ENCODE measurements at places on chromosomes 16 and 17.
A peak's percentile ranks its signal among the peaks of the same experiment; 100 is the strongest.

GRCh38 chr17:48615047-48615962 lies at the start of gene HOXB8:
Gene HOXB8 (minus strand): TSS chr17:48615292. CDS start chr17:48614704, 588 bp downstream.
- DNase-seq = no peak

- no peak for DNase-seq
These were observed 55.4 kb upstream of the DOC2B start for GRCh38 chr17:236641-237405.

GRCh38 chr16:2206420-2206779 lies 1.1 kb downstream of the MLST8 start:
- no peak for DNase-seq

GRCh38 chr16:74304164-74304834 lies 7.7 kb downstream of the PSMD7 start:
- DNase-seq = no peak

- DNase-seq = no peak
These were observed 67.4 kb downstream of the PRKCA start for GRCh38 chr17:66369830-66370229.

- peak; percentile 100 for DNase-seq
These were observed 43.6 kb upstream of the HAPSTR1 start for GRCh38 chr16:9047689-9048301.

DNA sequence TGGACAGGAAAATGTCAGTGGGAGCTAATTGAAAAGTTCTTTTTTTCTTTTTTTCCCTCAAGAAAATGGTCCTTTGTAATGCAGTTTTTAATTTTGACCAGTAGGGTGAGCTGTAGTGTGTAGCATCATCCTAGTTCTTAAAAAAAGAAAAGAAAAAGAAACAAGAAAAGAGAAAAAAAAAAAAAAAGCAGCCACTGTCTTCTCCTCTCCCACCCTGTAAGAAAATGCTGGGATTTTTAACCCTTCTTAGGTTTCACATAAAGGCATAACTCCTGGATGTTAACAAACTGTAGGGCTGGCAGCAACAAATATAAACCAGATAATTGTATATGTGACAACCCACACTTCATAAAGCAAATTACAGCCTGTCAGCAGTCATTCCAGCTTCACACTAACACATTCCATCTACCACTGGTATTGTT lies 78.1 kb downstream of the SKAP1 start:
- DNase-seq = peak; percentile 64

GRCh38 chr16:9123871-9124270 lies 32.4 kb downstream of the HAPSTR1 start:
- no peak for DNase-seq

GRCh38 chr16:48539485-48540221 lies 70.3 kb downstream of the N4BP1 start:
- DNase-seq = no peak

GRCh38 chr17:69414408-69415274 lies at the start of gene MAP2K6:
Gene MAP2K6 (plus strand): TSS chr17:69414697. CDS start chr17:69414985, 288 bp downstream.
- peak; percentile 68 for DNase-seq

GRCh38 chr17:63773272-63774140 lies at the start of gene CCDC47:
Gene CCDC47 (minus strand): TSS chr17:63773597. CDS start chr17:63766175, 7,422 bp downstream.
- DNase-seq = peak; percentile 100

DNA sequence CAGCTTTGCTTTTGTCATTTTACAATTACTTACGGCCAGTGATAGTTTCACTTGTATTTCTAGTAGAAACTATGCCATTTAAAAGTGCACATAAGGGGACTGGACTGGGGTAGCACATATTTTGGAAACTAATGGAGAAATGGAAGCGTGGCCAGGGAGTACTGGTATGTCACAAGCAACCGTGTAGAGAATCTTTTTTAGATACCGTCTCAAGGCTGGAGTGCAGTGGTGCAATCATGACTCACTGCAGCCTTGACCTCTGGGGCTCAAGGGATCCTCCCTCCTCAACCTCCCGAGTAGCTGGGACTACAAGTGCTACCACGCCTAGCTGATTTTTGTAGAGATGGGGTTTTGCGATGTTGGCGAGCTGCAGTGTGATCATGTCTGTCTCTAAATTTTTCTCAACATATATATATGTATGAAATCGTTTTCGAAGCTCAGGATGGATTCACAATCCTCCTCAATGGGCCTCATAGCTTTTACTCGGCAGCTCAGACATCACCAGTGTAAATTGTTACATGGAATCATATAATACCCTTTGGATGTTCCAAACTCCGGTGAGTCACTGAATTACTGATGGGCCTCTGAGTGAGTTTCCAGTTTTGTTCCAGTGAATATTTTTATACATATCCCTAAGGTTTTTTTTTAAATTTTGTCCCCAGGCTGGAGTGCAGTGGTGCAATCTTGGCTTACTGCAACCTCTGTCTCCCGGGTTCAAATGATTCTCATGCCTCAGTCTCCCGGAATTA lies 51.7 kb downstream of the ZNF778 start:
- DNase-seq = peak; percentile 17

GRCh38 chr17:34644941-34645550 lies 65.7 kb downstream of the TMEM132E start:
- no peak for DNase-seq

DNA sequence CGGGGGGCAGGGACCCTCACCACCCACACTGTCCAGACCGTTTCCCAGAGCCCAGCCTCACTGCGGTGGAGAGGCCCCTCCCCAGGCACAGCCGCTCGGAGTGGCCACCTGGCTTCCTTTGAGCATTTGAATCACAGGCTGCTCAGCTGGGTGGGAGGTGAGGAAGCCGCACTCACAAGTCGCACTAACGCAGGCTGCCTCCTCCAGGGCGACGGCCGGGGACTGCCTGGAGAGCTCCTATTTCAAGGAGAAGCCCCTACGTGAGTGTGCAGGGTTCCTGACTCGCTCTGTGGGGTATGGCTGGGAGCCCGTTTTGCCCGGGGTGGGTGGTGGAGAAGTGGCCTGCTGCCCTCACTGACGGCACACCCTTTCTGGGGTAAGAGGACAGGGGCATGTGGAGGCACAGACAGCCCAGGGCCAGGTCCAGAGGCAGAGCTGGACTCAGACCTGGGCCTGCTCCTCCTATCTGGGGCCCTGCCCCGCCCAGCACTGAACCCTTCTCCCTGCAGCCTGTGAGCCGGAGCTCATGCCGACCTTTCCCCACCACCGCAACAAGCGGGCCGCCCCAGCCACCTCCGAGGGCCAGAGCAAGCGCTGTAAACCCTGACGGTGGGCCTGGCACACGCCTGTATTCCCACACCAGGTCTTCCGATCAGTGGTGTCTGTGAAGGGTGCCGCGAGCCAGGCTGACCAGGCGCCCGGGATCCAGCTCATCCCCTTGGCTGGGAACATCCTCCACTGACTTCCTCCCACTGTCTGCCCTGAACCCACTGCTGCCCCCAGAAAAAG lies 6.2 kb downstream of the SPATA2L start:
- no peak for DNase-seq

DNA sequence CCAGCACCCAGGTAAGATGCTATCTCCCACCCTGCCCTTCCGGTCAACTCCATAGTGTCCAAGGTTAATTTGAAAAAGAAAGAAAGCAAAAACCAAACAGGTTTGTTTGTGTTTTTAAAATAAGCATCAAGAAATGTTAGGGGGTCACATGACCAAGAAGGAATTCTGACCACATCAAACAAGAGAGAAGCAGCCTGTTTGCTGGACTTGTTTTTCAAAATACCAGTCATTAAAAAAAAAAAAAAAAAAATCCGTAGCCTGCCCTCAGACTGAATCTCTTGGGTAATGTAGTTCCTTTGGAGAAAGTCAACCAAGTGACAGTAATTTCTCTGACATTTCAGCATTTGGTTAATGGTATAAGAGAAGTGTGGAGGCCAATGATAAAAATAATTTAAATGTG lies 38.4 kb downstream of the HNF1B start:
- DNase-seq = no peak

DNA sequence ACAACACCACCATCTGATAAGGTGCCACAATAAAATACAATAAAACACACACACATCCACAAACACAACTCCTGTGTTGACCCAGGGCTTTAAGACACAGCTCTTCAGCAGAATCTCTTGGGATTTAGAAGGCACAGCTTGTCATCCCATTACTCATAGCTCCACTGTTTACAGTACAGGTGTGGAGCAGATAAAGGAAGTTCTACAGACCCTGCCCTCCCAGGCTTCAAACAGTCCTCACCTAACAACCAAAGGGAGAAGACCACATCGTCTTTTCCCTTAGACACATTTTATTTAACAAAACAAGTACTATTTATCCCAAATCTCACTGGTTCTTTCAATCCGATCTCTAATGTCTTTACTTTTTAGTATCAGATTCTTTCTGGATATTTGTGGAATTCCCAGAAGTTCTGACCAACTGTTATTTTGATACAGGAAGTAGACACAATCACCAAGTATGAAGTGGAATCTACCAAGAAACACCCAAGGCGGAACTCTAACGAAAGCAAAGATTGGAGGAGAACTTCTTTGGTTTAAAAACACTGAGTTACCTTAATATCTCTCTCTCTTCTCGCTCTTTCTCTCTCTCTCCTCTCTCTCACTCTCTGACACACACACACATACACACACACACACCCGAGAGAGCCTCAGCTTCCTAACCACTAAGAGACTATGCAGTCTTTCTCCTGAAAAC lies 46.1 kb downstream of the CYTH1 start:
- DNase-seq = no peak

GRCh38 chr16:12262454-12263180 lies 286.1 kb downstream of the SNX29 start:
- no peak for DNase-seq

- DNase-seq = peak; percentile 16
These were observed 8.4 kb upstream of the TRPV2 start for GRCh38 chr17:16406742-16407674.

- DNase-seq = no peak
These were observed 15.5 kb downstream of the NFAT5 start for GRCh38 chr16:69581297-69581696.

- no peak for DNase-seq
These were observed 13.2 kb downstream of the TMEM11 start for GRCh38 chr17:21200590-21201297.

- peak; percentile 52 for DNase-seq
These were observed 791 bp upstream of the SUPT4H1 start for GRCh38 chr17:58352596-58353388.

DNA sequence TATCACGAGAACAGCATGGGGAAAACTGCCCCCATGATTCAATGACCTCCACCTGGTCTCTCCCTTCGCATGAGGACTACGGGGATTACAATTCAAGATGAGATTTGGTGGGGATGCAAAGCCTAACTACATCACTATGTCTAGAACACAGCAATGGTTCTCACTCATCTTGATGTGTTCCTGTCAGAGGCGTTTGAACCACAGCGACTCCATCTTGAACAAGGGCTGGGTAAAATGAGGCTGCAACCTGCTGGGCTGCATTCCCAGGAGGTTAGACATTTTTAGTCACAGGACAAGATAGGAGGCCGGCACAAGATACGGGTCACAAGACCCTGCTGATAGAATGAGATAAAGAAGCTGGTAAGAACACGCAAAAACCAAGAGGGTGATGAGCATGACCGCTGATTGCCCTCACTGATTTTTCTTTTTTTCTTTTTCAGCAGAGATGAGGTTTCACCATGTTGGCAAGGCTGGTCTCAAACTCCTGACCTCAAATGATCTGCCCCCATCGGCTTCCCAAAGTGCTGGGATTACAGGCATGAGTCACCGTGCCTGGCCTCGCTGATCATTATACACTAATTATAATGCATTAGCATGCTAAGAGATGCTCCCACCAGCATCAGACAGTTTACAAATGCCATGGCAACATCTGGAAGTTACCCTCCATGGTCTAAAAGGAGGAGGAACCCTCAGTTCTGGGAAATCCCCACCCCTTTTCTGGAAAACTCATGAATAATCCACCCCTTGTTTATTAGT lies 3.0 kb upstream of the PPY start:
- peak; percentile 34 for DNase-seq

DNA sequence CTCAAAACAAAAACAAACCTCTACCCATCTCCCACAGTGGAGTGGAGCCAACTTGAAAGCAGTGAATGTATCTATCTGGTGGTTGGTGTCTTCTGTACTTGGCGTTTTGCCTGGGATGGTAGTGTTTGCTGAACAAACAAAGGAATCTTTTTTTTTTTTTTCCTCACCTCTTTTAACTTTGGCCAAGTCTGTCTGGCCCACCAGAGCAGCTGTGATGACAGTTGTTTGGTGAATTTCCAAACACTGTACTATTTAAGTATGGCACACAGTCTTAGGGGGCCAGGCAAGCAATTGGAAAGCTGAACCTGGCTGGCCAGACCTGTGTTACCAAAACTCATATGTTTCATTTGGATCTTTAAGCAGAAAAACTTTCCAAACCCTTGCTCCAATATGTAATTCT lies 101.8 kb upstream of the CDH13 start:
- DNase-seq = no peak

GRCh38 chr17:57881143-57881542 lies 31.3 kb upstream of the MRPS23 start:
- peak; percentile 96 for DNase-seq

GRCh38 chr17:32697728-32698625 lies 178.9 kb downstream of the MYO1D start:
- DNase-seq = no peak

- DNase-seq = no peak
These were observed 107.5 kb upstream of the CREBBP start for GRCh38 chr16:3988011-3988410.

DNA sequence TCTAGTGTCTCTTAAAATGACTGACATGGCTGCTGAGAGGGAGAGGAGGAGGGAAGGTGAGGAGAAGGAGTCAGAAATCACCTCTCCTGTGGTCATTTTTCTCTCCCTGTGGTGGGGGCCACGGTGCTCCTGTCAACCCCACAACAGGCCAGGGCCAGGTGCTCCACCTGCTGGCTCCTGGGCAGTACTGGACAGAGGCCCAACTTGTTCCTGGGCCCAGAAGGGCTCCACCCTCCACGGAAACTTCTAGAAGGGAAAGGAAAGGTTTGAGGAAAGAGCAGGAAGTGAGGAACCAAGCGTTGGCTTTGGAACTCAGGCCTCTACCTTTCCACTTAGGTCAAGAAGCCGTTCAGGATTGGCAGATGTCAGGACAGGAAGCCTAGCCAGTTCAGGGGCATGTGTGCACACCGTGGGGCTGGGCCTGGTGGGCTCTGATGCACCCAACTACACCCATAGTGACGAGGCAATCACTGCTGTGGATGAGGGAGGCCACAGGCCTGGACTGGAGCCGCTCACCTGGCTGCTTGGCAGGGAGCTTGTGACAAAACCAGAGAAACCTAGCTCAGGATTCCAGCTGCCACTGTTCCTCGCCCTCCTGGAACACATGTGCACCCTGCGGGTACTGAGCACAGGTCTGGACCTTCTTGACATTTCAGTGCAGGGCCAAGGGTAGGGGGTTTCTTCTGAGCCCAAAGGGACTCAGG lies 36.1 kb downstream of the WNT3 start:
- DNase-seq = peak; percentile 29

Measured in fibroblast of upper back skin (primary cell).